ENCODE measurements at places on chromosomes 1 and 21. TPM values are rescaled to one million over a fixed set of nuclear protein-coding genes. Genes with fewer than 3 reads are reported as not detected.

GRCh38 chr1:180057883-180058396 lies 96.7 kb upstream of the QSOX1 start:
- H3K4me3 ChIP-seq: no peak overlapping the region
- H3K27me3 ChIP-seq: no peaks in the 10 kb centered on the region
- no peaks in the 10 kb centered on the region for H3K4me1 ChIP-seq
- DNase-seq: no peak
- H3K36me3 ChIP-seq: no peaks in the 10 kb centered on the region
- H3K27ac ChIP-seq: no peak overlapping the region

- no peaks in the 10 kb centered on the region for H3K27me3 ChIP-seq
- no peak overlapping the region for H3K27ac ChIP-seq
- no peak for DNase-seq
- H3K4me3 ChIP-seq: no peak overlapping the region
- no peaks in the 10 kb centered on the region for H3K36me3 ChIP-seq
- no peaks in the 10 kb centered on the region for H3K4me1 ChIP-seq
These were observed 270.4 kb upstream of the B3GALT2 start for GRCh38 chr1:193456811-193457280.

DNA sequence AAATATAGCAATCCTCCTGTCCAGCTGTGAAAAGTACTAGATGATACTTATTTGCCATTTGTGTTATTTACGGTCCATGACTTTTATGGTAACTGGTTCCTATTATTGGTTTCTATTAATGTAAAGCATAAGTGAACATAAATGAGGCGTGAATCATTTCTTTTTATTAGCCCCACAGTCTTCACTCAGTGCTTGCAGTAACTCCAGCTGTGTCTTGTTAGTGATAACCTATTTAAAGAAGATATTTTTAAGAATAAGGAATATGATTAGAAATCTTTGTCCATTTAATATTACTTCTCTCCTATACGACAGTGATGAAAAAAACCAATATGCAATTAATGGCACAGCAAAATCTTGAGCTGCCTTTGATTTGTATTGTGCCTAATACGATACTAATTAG lies 149.9 kb downstream of the SPATA17 start:
- H3K4me3 ChIP-seq: no peak overlapping the region
- H3K36me3 ChIP-seq: no peaks in the 10 kb centered on the region
- DNase-seq: no peak
- H3K4me1 ChIP-seq: no peaks in the 10 kb centered on the region

DNA sequence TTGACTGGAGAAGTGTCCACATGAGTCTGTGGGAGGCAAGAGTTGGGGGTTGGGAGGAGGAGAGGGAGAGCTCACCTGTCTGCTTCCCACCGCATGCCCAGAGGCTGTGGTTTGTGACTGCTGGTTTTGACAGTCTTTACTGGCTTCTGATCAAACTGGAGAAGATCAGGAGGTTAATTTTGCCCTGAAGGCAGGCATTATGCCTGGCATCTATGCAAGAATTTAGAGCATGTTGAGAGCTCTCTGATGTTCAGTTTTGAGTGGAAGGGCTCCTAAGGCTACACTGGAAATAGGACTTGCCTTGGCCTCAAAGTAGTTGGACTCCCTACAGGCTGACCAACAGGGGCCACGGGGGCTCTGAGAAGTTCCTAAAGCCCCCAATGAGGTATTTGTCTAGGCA lies 101.6 kb downstream of the TLR5 start:
- H3K4me1 ChIP-seq: no peaks in the 10 kb centered on the region
- no peak overlapping the region for H3K4me3 ChIP-seq
- no peak overlapping the region for H3K27ac ChIP-seq
- no peak for DNase-seq

- H3K27ac ChIP-seq: no peak overlapping the region
- H3K4me3 ChIP-seq: no peak overlapping the region
- no peaks in the 10 kb centered on the region for H3K4me1 ChIP-seq
- H3K27me3 ChIP-seq: no peaks in the 10 kb centered on the region
- no peak for DNase-seq
These were observed 154.1 kb downstream of the HIVEP3 start for GRCh38 chr1:41764656-41765055.

- no peak overlapping the region for H3K4me3 ChIP-seq
- H3K27me3 ChIP-seq: no peaks in the 10 kb centered on the region
- DNase-seq: no peak
- H3K36me3 ChIP-seq: no peaks in the 10 kb centered on the region
- no peak overlapping the region for H3K27ac ChIP-seq
- H3K4me1 ChIP-seq: peaks cover 3% of the 10 kb centered on the region
These were observed 26.8 kb downstream of the MAP7D1 start for GRCh38 chr1:36182734-36183133.

- DNase-seq: no peak
- no peaks in the 10 kb centered on the region for H3K4me1 ChIP-seq
- H3K27ac ChIP-seq: no peak overlapping the region
- no peak overlapping the region for H3K4me3 ChIP-seq
These were observed 13.8 kb downstream of the VASH2 start for GRCh38 chr1:212964102-212964501.

- no peaks in the 10 kb centered on the region for H3K36me3 ChIP-seq
- H3K27me3 ChIP-seq: no peaks in the 10 kb centered on the region
- H3K4me3 ChIP-seq: no peak overlapping the region
- H3K4me1 ChIP-seq: no peaks in the 10 kb centered on the region
- H3K27ac ChIP-seq: no peak overlapping the region
These were observed 148.9 kb upstream of the CTTNBP2NL start for GRCh38 chr1:112247036-112247597.

GRCh38 chr1:24898152-24898908 lies 31.7 kb downstream of the RUNX3 start:
- H3K27ac ChIP-seq: no peak overlapping the region
- no peak overlapping the region for H3K4me3 ChIP-seq
- no peaks in the 10 kb centered on the region for H3K4me1 ChIP-seq
- no peaks in the 10 kb centered on the region for H3K36me3 ChIP-seq
- no peaks in the 10 kb centered on the region for H3K27me3 ChIP-seq

- no peak overlapping the region for H3K27ac ChIP-seq
- no peaks in the 10 kb centered on the region for H3K36me3 ChIP-seq
- no peak overlapping the region for H3K4me3 ChIP-seq
- DNase-seq: no peak
- no peaks in the 10 kb centered on the region for H3K4me1 ChIP-seq
- no peaks in the 10 kb centered on the region for H3K27me3 ChIP-seq
These were observed 32.9 kb upstream of the IL12RB2 start for GRCh38 chr1:67274623-67275325.

DNA sequence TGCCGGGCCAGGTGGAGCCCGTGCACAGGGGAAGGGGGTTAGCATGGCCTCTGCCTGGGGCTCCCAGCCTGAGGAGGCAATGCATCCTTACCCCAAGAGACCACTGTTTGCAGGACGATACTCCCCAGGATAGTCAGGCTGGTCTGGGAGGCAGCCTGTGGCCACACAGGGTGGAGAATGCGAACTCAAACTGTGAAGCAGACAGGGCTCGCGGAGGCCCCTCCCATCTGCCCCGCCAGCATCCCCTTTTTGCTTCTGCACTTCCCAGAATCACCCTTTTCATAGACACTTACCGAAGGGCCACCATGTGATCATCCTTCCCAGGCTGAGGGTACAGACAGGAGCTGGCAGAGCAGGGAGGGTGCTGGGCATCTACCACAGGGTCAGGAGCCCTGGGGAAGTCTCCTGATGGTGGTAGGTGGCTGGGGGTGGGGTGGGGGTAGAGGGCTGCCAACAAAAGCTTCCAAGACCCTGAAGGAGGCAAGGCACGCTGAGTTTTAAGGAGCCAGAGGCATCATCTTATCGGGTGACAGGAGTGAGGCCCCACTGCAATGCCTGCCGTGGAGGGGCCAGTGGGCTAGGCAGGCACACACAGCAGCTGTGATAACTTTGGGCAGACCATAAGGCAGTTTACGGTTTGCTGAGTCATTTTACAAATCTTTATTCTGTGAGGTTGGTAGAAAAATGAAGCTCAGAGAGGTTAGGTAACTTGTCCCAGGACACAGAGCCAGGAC lies 31.3 kb upstream of the BTG2 start:
- DNase-seq: no peak
- peak overlapping the region; percentile 46 for H3K4me3 ChIP-seq
- H3K4me1 ChIP-seq: peaks cover 51% of the 10 kb centered on the region
- no peaks in the 10 kb centered on the region for H3K36me3 ChIP-seq
- H3K27me3 ChIP-seq: no peaks in the 10 kb centered on the region

DNA sequence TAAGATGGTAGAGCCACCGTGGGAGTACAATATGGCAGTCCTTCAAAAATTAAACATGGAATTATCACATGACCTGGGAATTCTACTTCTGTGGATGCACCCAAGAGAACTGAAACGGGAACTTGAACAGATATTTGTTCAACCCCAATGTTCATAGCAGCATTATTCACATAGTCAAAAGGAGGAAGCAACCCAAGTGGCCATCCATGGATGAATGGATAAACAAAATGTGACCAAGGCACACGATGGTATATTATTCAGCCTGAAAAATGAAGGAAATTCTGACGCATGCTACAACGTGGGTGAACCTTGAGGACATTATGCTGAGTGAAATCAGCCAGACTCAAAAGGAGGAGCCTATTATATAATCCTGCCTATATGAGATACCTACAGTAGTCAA lies 22.8 kb upstream of the LAPTM5 start:
- DNase-seq: no peak
- H3K27me3 ChIP-seq: no peaks in the 10 kb centered on the region
- H3K4me1 ChIP-seq: peaks cover 13% of the 10 kb centered on the region
- no peak overlapping the region for H3K27ac ChIP-seq
- no peaks in the 10 kb centered on the region for H3K36me3 ChIP-seq
- no peak overlapping the region for H3K4me3 ChIP-seq

- peak overlapping the region; percentile 94 for H3K4me3 ChIP-seq
- no peak for DNase-seq
- no peaks in the 10 kb centered on the region for H3K27me3 ChIP-seq
- H3K27ac ChIP-seq: peak overlapping the region; percentile 96
- peaks cover 8% of the 10 kb centered on the region for H3K4me1 ChIP-seq
These were observed 878 bp downstream of the SMG7 start for GRCh38 chr1:183473217-183473536.

GRCh38 chr21:19123525-19123924 lies 719.9 kb upstream of the TMPRSS15 start:
- H3K27me3 ChIP-seq: no peaks in the 10 kb centered on the region
- H3K4me3 ChIP-seq: no peak overlapping the region
- no peak for DNase-seq
- H3K4me1 ChIP-seq: no peaks in the 10 kb centered on the region
- H3K36me3 ChIP-seq: no peaks in the 10 kb centered on the region

DNA sequence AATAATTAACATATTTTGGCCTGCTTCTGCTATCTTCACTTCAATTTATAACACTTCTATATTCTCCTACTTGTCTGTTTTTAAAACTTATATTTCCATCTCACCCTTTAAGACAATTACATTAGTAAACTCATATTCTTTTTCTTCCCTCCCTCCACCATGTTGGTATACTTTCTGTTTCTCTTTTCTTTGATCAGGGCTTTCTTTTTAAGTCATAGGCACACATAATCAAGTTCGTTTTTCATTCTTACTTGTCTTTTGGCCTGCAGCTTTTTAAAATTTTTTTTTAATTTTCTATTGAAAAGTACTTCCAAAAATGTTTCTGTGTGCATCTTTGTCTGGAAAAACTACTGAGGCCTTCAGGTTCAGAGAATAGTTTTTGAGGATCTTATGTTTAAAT lies 2.3 kb downstream of the PYHIN1 start:
- no peak overlapping the region for H3K27ac ChIP-seq
- no peak for DNase-seq
- H3K27me3 ChIP-seq: no peaks in the 10 kb centered on the region
- no peak overlapping the region for H3K4me3 ChIP-seq

DNA sequence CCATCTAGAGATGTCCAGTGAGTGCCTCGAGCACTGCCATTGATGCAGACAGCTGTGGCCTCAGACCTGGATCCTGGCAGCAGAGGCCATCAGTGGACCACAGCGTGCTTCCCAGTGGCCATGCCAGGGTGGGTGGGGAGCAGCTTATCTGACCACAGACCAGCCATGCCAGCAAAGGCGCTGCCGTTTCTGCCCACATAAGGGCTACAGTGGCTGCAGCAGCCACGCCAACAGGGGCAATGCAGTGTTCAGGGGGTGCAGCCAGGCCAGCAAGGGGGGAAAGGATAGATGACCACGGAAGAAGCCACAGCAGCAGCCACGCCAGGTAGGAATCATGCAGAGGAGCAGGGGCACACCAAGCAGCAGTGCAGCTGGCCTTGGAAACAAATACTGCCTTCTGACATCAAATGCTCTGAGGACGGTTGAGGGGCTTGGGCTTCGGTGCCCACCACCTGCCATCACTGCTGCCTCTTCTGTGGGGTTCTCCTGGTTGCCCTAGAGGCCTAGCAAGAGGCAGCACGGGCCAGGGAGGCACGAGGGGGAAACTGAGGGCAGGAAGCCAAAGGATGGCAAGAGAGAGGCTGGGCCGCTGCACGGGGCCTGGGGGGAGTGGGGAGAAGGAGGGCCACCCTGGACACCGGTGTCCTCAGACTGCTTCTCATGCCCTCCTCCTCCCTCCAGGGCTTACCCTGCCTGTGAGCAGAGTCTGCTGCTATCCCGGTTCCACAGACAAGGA lies 94.7 kb upstream of the RUNX3 start:
- no peaks in the 10 kb centered on the region for H3K36me3 ChIP-seq
- H3K4me1 ChIP-seq: no peaks in the 10 kb centered on the region
- no peak overlapping the region for H3K4me3 ChIP-seq
- H3K27me3 ChIP-seq: no peaks in the 10 kb centered on the region
- no peak overlapping the region for H3K27ac ChIP-seq

DNA sequence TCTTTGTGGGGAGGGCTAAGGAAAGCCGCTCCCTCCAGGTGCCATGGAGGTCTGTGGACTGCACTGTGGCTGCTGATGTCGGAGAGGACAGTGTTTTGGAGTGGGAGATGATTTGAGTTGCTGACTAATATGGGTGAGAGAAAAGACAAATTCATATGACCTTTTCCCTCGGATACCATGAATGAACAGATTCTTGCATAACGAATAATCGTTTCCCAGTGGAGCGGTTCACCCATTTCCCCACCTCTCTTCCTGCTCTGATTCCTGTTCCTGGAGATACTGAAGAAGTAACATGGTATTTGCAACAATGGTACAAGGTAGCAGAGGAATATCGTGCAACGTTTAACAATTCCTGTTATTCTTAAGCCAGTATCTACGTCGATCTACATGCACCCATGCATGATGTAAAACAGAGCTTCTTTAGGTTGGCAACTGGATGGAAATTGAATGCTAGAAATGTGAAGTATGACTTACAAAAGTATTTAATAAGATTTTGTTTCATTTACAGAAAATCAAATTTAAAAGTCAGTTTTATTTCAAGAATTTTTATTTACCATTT lies 227.1 kb downstream of the TOMM20 start:
- no peak overlapping the region for H3K4me3 ChIP-seq
- H3K36me3 ChIP-seq: no peaks in the 10 kb centered on the region
- no peaks in the 10 kb centered on the region for H3K27me3 ChIP-seq
- H3K4me1 ChIP-seq: no peaks in the 10 kb centered on the region
- no peak for DNase-seq

FCRL1 gene
- not detected for total RNA-seq

CYP4X1 gene
- total RNA-seq: 9.4 TPM

NEGR1 gene
- 2.9 TPM for total RNA-seq

MX2 gene
- total RNA-seq: 12.8 TPM

PIGR gene
- not detected for total RNA-seq

FMO4 gene
- 4.2 TPM for total RNA-seq

OR6K3 gene
- total RNA-seq: not detected

RHOU gene
- 31.0 TPM for total RNA-seq

PTPN7 gene
- total RNA-seq: 119 TPM

RAD54L gene
- 24.5 TPM for total RNA-seq

PTGFR gene
- total RNA-seq: 0.79 TPM

TIMM17A gene
- 24.7 TPM for total RNA-seq

F13B gene
- 0.31 TPM for total RNA-seq

FCN3 gene
- total RNA-seq: 3.6 TPM

C8B gene
- 0.39 TPM for total RNA-seq

SPRR2F gene
- total RNA-seq: not detected
